ENCODE measurements at places on chromosomes 4 and X.

GRCh38 chr4:84644087-84644486, 61.2 kb downstream of the CDS1 start:
- no peak for ATAC-seq

DNA sequence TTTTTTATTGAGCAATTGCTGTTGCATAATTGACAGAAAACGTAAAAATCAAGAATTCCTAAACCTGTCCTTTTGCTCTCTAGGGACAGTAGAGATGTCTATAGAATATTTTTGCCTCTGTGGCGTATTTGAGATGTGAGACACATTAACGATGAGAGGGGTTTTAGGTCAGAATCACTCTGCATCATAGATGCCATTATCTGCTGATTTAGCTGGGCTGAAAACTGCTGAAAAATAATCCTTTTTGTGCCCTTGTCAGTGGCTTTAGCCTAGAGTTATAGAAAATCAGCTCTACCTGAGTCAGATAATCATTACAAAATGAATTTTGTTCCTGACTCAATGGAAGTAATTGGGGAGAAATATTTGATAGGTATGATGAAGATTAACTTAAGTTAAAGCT, 767.8 kb upstream of the TENM3 start:
- ATAC-seq, result no peak

DNA sequence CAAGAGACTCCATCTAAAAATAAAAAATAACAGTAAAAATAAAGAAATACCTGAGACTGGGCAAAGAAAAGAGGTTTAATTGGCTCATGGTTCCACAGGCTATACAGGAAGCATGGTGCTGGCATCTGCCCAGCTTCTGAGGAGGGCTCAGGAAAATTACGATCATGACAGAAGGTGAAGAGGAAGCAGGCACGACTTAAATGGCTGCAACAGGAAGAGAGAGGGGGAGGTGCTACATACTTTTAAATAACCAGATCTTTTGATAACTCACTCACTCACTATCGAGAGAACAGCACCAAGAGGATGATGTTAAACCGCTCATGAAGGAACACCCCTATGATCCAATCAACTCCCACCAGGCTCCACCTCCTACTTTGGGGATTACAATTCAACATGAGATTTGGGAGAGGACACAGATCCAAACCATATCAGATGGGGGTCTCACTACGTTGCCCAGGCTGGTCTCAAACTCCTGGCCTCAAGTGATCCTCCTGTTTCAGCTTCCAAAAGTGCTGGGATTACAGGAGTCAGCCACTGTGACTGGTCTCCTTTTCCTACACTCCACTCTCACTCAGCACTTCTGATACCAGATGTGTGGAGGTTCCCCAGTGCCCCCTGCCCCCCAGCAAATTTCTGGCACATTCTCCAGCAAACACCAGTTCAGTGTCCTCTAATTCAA, 11.9 kb upstream of the ZNF157 start:
- ATAC-seq, result no peak

DNA sequence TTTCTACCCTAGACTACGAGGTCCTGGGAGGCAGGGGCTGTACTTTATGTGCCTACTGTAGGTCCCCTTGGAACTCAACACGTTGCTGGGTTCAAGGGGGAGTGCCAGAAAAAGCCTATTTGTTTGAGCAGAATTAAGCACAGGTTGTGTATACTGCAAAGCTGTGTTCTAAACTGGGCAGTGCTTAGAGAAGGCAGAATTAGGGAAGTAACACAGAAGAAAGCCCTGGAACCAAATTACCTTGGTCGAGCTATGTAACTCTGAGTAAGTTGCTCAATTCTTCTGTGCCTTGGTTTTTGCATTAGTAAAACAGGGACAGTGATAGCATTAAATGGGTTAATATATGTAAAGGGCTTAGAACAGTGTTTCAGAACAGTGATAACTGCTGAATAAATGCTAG, 245.0 kb upstream of the SFRP2 start:
- ATAC-seq, result no peak

DNA sequence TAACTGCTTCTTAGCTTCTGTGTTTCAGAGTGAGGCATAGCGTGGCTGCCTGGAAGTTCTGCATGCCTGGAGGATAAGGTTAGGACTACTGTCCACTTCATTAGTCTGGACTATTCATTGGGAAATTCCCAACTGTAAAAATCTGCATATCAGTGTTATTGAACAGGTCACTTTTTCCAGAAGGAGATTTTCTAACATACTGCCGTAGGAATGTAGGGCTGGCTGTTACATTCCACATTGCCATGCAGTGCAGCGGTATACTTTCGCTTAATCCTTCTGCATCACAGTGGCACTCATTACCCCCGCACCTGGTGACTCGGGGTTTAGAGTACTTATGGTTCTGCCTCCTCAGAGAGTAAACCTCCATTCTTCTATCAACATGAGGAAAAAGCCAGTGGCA, 104.6 kb downstream of the NPFFR2 start:
- ATAC-seq, result no peak

- ATAC-seq, result peak; percentile 56
These were observed 279.5 kb upstream of the TAPT1 start for GRCh38 chr4:16505726-16506125.

DNA sequence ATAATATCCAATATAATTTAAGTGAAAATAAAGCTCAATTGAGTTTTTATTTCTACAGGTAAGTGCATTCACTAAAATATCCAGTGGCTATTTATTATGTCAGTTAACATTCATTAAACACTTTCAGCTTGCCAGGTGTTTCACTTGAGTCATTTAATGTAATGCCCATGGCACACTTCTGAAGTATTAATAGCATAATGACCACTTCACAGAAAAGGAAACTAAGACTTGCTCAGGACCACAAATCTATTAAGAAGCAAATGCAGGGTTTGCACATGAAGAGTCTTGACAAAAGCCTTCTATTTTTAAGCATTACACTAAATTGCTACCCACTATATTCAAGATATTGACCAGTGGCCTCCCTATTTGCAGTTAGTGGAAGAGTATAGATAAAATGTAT, 612.7 kb downstream of the KCTD8 start:
- ATAC-seq, result no peak

GRCh38 chr4:156378033-156378665, 424.5 kb upstream of the CTSO start:
- ATAC-seq, result peak; percentile 83

GRCh38 chrX:125172531-125172930, 147.1 kb upstream of the TEX13C start:
- no peak for ATAC-seq
